NCI-H82 (cell line): ENCODE measurements at places on chromosomes 7 and 10.

- no peak for DNase-seq
Measured at GRCh38 chr10:816958-817357, 114.5 kb downstream of the LARP4B start.

DNA sequence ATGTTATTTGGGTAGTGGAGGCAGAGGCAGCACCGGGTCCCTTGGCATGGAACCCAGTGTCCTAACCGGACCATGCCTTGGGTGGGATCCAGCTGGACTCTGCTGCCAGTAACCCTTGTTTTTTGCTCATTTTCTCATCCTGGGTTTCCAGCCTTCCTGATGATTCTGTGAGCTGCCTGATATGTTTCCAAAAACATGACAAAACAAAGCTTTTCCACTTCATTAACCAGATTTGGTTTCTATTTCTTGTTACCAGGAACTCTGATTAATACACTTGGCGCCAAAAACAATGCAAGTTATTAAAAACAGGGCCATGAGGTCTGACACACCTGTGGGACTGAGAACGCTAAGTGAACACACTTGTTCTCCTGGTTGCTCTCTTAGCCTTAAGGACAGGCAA lies 32.8 kb upstream of the DLG5 start:
- no peak for DNase-seq

DNA sequence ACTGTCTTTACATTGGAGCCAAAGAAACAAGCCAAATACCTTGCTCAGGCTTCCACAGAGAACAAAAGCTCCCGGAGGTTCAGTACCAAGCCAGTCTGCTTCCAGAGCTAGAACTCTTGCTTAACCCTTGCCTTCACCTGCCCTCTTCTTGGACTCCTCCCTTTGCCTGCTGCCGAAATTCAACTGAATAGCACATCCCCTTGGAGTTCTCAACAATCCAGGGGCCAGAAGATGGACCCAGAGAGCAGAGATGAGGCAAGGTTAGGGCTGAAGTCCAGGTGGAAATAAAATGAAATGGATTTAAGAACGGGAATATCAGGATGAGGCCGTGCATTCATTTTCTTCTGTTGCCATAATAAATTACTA lies 876 bp upstream of the PIK3AP1 start:
- DNase-seq: no peak

GRCh38 chr10:43249962-43250614 lies 16.8 kb downstream of the RASGEF1A start:
- DNase-seq: no peak

DNA sequence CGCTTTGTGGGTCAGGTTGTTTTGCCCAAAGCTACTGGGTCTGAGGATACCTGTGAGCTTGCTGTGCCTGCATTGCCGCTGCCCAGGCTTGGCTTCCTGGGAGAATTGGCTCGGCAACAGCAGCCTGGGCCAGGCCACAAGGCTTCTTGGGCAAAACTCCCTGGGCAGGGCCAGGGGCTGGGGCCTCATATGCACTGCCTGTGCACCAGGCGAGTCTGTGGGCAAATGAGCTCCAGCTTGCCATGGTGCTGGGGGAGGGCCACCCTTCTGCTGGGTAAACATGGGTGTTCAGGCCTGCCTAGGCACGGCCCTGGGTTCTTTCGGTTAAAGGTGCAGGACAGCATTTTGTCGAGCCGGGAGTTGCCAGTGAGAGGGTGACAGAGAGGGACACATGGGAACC lies 19.4 kb downstream of the ZMIZ1 start:
- DNase-seq: no peak

GRCh38 chr10:71293446-71294084 lies 25.5 kb upstream of the SLC29A3 start:
- DNase-seq: no peak

GRCh38 chr7:98420966-98421612 lies 20.2 kb upstream of the BAIAP2L1 start:
- peak; percentile 80 for DNase-seq

- DNase-seq: peak; percentile 73
Measured at GRCh38 chr7:19442016-19442785, 266.6 kb downstream of the POLR1F start.

DNA sequence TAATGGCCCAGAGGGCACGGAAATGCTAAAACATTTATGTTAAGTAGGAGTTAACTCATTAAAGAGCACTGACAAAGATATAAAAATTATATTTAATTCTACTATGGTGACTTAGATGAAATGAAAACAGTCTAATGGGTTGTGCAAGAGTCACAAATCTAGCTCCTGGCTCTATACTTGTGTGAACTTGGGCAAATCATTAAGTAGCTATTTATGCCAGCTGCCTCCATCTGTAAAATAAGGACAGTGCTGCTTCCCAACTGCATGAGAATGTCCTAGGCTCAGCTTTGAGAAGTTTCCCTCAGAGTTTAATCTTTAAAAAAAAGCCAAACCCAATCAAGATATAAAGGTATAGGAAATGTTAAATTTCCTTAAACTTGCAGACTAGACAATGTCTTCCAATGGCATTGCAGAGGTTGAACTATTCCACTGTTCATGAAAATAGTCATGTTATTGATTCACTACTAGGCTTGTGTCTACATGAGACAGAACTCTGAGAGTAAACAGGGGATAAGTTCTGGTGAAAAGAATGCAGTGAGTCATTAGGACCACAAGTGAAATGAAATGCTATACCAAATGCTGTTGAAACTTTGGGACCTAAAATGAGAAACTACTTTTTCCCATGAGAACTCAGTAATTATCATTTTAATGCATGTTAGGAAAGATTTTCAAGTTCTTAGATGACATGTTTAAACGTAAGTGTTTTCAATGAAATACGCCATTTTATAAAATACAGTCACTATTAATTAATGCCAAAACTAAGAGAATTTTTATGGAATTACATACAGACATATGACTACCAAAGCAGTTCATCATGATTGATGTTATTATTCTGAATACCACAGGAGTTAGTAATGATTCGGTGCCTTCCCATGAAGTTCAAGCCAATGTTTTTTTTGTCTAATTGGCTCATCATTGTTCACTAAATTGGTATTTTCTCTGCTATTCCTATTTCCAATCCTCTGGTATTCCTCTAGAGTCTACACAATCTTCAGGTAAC lies 84.2 kb downstream of the CDK6 start:
- no peak for DNase-seq

- DNase-seq: no peak
Measured at GRCh38 chr10:9010093-9010492, 955.6 kb downstream of the GATA3 start.

- DNase-seq: no peak
Measured at GRCh38 chr7:85457911-85458310, 271.1 kb upstream of the SEMA3D start.

- no peak for DNase-seq
Measured at GRCh38 chr10:122855745-122856144, 10.1 kb upstream of the CUZD1 start.

GRCh38 chr7:107982918-107983389 lies 20.0 kb downstream of the LAMB1 start:
- DNase-seq: peak; percentile 32

DNA sequence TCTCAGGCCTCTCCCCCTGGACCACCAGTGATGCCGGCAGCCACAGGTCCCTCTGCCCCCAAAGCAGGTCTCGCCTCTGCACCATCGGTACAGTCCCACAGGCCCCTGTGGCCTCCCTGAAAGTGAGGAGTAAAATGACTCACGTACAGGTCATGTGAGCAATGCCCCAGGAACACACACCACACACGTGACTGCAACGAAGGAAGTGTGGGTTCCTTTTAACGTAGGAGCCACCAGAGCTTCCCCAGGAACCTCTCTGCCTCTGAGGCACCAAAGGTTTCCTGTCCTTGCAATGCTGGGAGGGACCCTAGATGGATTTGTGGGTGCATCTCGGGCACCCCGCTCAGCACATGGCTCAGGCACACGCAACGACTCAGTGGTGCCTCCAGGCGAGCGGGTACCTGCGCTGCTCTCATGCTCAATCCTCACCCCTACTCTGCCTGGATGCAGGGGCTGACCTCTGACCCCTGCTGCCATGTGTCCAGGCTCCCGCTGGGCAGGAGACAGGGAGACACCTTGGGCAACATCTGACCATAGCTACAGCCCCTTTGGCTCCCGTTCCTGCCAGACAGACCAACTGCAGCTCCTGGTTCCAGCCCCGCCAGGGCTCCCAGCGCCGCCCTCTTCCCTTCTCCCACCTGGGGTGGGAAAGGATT lies 120.7 kb downstream of the PRKAG2 start:
- no peak for DNase-seq

DNA sequence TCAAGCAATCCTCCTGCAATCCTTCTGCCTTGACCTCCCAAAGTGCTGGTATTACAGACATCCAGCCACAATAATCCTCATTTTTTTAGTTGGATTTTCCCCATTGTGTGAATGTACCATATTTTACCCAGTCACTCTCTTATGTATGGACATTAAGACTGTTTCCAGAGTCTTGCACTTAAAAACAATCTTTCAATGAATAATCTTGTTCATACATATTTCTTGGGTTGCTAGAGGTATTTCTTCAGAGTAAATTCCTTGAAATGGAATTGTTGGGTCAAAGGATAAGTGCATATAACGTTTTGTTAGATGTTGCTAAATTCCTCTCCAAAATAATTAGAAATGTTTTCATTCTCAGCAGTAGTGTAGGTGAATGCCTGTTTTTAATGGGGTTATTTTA lies 283.1 kb upstream of the KAT6B start:
- no peak for DNase-seq

- DNase-seq: no peak
Measured at GRCh38 chr7:26583094-26583648, 281.2 kb downstream of the SKAP2 start.

GRCh38 chr10:60105295-60105695 lies 198.9 kb upstream of the CCDC6 start:
- no peak for DNase-seq

- DNase-seq: no peak
Measured at GRCh38 chr7:13778967-13779366, 210.5 kb downstream of the ETV1 start.

DNA sequence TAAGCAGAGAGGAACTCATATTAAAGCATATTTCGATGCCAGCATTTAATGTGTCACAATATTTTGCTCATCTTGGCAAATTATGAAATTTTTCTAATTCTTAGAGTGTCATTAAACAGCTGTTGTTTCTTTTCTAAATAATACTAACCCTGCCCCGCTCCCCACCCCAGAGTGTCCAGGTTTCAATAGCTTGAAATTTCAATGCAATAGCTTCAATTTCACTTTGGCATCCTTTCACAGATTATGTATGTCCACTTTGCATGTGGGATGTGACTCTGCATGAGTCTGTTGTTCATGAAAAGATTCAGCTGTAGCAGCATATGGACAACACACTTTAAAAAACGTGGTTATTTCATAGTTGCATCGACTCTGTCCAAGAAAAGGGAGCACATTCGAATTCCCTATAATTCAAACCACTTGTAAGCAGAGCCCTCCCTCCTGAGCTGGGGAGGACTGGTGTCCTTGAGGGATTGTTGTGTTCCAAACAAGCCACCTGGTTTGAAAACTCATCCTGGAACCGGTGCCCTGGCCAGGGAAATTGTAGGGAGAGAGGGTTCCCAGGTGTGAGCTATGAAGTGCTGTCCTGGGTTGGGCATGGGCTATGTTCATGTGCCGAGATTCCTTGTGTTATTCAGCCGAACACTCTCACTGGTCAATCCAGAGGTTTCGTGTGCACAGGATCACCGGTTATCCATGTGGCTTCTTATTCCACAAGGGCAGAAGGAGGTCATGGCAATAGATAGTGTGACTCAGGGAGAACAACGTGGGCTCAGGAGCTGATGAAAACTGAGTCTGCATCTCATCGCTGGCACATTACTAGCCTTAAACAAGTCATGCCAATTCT lies 64.6 kb upstream of the CREB5 start:
- no peak for DNase-seq

DNA sequence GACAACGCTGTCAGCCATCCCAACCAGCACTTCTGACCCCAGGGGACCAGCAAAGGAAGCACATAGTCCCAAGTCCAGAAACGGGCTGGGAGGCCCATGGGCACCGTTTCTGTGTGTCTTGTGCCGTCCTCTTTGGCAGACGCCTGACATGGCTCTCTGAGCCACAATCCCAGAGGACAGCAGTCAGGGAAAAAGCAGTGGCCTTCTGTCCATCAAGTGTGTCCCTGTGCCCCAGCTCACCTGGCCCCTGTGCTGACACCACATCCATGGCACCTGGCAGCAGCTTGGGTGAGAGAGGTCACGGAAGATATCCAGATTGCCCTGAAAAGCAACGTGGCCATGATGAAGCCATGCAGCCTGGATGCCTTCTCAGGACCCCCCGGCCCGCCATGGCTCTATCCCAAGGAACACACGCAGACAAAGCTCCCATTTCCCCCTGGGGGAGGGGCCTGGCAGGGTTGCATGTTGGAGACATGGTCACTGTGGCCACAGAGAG lies 38.1 kb upstream of the ANTXRL start:
- no peak for DNase-seq

DNA sequence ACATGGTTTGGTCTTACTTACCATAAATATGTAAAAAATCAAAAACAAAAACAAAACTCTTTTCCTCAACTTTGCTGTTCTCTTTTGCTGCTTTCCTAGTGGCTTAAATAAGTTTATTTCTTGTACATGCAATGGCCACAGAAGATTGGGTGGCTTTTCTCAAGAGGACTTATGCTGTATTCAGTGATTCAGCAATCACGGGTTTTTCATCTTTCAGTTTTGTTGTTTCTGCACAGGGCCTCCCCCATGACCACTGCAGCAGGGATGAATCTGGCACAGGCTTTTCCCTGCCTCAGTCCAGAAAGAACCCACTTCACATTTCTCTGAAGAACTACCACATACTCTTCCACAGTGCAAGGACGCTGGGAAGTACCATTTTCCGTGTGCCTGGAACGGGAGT lies 355.0 kb downstream of the RNLS start:
- no peak for DNase-seq

DNA sequence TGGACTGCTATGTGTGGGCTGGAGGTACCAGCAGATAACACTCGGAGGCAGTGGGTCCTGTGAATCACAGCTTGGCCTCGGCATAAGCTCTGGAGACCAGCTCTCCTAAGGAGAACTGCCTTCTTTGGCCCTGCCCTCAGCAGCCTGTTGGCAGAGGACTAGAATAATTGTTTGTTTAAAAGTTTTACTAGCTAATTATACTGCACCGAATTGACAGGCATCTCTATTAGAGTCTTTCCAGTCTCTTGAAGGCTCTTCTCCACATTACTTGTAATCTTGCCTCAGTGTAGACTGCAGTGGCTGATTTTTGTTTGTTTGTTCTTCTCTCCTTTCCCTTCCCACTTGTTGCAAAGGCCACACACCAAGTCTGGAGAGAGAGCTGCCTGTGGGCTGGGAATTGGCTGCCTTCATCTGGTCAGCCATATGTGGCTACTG lies 183.2 kb downstream of the AUTS2 start:
- no peak for DNase-seq

DNA sequence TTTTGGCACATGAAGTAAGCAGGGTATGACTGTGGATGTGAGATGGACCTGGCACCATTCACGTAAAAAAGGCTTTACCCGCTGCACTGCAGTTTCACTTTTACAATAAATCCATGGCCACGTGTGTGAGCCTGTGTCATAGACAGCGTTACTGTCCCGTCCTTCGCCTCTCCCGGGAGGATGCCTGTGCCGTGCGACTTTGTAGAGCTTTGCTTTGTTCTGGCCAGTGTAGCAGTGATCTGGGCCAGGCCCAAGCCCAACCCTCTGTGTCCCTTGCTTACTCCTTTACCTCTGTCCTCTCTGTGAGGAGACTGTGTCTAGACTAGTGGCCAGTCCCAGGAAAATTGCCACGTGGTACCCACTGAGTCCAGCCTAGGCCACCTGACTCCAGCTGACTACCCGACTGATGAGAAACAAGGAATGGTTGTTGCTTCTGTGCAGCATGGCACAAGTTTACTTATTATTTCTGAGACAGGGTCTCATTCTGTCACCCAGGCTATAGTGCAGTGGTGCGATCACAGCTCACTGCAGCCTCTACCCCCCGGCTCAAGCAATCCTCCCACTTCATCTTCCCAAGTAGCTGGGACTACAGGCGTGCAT lies 48.1 kb downstream of the JAKMIP3 start:
- DNase-seq: no peak
